Thoracic aorta (tissue), 2 donors: ENCODE measurements at places on chromosomes 2 and 18.

DNA sequence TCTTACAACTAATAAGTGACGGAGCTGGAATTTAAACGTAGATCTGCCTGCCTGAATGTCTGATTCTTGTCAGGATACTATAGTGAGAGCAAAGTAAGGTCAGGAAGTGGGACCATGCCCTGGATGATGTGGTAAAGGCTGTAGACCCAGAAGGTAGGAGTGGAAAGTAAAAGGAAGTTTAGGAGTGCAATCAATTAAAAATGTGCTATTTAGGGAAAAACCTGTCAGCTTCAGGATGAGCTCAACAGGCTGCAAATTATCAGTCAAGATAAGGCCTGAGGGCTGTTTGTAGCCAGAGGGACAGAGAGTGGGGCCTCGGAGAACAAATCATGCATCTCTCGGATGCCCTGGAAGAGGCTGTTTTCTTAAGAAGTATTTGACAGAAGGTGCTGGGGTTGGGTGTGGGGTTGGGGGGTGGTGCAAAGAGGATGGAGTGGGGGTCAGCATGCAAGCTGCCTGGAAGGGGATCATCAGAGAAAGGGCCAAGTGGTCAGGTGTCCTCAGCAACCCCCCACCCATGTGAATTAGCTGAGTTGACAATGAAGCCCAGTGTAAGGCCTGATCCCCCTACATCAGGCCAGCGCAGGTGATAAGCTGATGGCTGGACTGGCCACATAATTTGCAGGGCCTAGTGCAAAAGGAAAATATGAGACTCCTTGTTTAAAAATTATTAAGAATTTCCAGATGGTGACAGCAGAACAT lies 53.2 kb upstream of the MAPRE3 start:
- no peak for DNase-seq

DNA sequence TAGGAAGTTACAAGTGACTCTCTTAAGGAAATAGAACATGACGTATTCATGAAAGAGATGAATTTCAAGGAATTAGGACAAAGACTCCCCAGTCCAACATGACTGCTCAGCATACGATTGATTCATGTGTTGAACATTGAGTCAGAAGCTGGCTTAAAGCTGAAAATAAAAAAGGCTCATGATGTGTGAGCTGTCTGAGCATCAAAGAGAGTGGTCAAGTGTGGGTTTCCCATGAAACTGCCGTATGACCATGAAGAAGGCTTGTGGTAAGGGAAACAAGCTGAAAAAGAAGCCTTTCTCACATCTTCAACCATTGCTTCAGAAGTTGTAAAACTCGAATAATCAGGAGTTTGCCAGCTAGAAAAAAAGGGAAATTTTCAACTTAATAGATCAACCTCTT lies 201.9 kb upstream of the APCDD1 start:
- no peak for DNase-seq

DNA sequence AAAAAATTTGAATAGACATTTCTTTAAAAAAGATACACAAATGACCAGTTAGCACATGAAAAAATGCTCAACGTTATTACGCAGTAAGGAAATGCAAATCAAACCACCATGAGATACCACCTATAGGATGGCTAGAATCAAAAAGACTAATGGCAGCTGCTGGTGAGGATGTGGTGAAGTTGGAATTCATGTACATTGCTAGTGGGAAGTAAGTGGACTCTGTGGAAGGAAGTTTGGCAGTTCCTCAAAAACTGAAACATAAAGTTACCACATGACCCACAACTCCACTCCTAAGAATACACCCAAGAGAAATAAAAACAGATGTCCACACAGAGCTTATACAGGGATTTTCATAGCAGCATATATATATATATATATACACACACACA lies 51.2 kb downstream of the MBP start:
- DNase-seq = no peak

- no peak for DNase-seq
These were observed 182.1 kb upstream of the SOX11 start for GRCh38 chr2:5510082-5510481.

GRCh38 chr18:12278215-12278671 lies 24.1 kb downstream of the CIDEA start:
- no peak for DNase-seq

- DNase-seq = no peak
These were observed 777.1 kb downstream of the RNF144A start for GRCh38 chr2:7694076-7694985.

GRCh38 chr2:86790676-86791572 lies at the start of gene CD8A:
Gene CD8A (minus strand): TSS chr2:86790913. CDS start chr2:86790825, 88 bp downstream.
- no peak for DNase-seq
